ENCODE measurements at places on chromosomes 1 and 21. TPM values are rescaled to one million over a fixed set of nuclear protein-coding genes. Genes with fewer than 3 reads are reported as not detected.

GRCh38 chr1:22808676-22809483 is 98.2 kb downstream of the EPHB2 start:
- H3K27ac ChIP-seq: no peak overlapping the region
- no peaks in the 10 kb centered on the region for H3K36me3 ChIP-seq
- H3K4me3 ChIP-seq: no peak overlapping the region
- DNase-seq: no peak
- H3K4me1 ChIP-seq: no peaks in the 10 kb centered on the region
- no peaks in the 10 kb centered on the region for H3K27me3 ChIP-seq

FAM72D gene
- 22.0 TPM for total RNA-seq

HAO2 gene
- not detected for total RNA-seq

DNA sequence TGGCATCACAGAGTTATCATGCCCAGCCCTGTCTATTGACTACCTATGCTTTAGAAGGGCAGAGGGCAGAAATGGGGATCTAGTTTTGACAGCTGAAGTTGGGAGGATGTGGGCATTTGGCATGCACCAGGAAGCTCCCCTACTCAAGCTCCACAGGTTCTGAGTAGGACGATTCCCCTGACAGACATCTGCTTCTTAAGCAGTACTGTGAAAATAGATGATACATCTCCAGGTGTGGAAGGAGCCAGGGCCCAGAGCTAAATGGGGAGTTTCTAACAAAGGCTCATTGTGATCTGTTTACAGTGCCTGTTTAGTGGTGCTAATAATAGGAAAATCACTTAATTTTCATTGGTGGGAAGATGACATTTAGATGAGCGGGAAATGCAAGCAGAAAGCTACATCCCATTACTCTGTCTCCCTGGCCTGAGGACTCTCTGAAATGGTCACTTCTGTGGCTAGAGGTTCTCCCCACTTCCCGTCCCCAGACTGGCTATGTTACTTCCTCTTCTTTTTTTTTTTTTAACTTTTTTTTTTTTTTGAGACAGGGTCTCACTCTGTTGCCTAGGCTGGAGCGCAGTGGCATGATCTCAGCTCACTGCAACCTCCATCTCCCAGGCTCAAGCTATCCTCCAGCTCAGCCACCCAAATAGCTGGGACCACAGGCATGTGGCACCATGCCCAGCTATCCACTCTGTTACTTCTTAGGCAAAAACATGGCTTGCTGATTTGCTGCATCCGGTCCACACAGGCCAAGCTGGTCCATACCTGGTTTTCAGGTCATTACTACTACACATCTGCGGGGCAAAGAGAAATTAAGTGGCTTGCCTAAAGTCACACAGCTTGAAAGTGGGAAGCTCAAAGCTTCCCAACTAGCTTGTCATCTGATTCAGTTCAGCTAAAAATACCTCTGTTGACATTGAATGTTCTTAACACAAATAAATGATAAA is 23.2 kb upstream of the CNIH3 start:
- H3K4me1 ChIP-seq: no peaks in the 10 kb centered on the region
- no peak overlapping the region for H3K27ac ChIP-seq
- no peak overlapping the region for H3K4me3 ChIP-seq
- H3K36me3 ChIP-seq: no peaks in the 10 kb centered on the region
- no peak for DNase-seq
- no peaks in the 10 kb centered on the region for H3K27me3 ChIP-seq

GRCh38 chr1:201762381-201762780 is 66.6 kb upstream of the IPO9 start:
- no peaks in the 10 kb centered on the region for H3K4me1 ChIP-seq
- peaks cover 6% of the 10 kb centered on the region for H3K27me3 ChIP-seq
- no peaks in the 10 kb centered on the region for H3K36me3 ChIP-seq
- no peak overlapping the region for H3K27ac ChIP-seq
- no peak for DNase-seq

FCGR2B gene
- not detected for total RNA-seq

DNA sequence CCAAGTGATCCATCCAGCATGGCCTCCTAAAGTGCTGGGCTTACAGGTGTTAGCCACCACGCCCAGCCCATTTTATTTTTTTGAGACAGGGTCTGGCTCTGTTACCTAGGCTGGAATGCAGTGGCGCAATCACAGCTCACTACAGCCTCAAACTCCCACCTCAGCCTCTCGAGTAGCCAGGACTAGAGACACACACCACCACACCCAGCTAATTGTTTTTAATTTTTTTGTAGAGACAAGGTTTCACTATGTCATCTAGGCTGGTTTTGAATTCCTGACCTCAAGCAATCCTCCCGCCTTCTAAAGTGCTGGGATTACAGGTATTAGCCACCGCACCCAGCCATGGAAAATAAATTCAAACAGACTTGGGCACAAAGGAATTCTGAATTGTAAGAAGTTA is 31.9 kb downstream of the PUM1 start:
- peaks cover 86% of the 10 kb centered on the region for H3K4me1 ChIP-seq
- no peaks in the 10 kb centered on the region for H3K27me3 ChIP-seq
- no peak for DNase-seq
- no peak overlapping the region for H3K27ac ChIP-seq
- peaks cover under 1% of the 10 kb centered on the region for H3K36me3 ChIP-seq
- no peak overlapping the region for H3K4me3 ChIP-seq

DNA sequence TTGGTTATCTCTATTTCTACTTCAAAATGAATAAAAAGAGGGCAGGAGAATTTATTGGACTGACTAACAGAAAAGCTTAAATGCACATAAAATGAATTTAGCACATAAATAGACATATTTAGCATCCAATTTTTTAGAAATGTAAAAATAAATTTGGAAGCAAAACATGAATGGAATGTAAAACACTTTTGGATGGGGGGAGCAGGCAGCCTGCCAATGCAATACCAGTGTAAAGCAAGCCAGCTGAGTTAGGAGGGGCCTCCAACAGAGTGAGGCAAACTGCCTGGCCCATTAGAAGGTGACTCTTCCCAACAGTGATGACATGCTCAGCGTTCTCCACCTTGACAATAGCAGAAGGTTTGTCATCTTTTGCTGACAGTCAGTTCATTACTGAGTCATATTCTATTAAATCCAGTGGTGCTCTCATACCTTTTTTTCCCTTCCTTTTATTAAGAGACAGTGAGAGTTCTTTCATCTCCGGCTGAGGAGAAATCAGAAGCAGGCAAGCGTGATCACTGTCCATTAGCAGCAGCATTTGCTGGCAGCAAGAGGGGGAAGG is 19.5 kb upstream of the EXO1 start:
- no peaks in the 10 kb centered on the region for H3K4me1 ChIP-seq
- no peak for DNase-seq
- H3K27me3 ChIP-seq: peaks cover 15% of the 10 kb centered on the region
- no peak overlapping the region for H3K4me3 ChIP-seq

GRCh38 chr1:24898152-24898908 is 31.7 kb downstream of the RUNX3 start:
- peaks cover 38% of the 10 kb centered on the region for H3K4me1 ChIP-seq
- H3K27ac ChIP-seq: peak overlapping the region; percentile 66
- H3K36me3 ChIP-seq: peaks cover 6% of the 10 kb centered on the region
- no peaks in the 10 kb centered on the region for H3K27me3 ChIP-seq
- no peak overlapping the region for H3K4me3 ChIP-seq
- DNase-seq: peak; percentile 55

RAB13 gene
- 62.7 TPM for total RNA-seq

GRCh38 chr1:220967911-220968310 is 88.7 kb downstream of the HLX start:
- no peak for DNase-seq
- no peaks in the 10 kb centered on the region for H3K27me3 ChIP-seq
- no peak overlapping the region for H3K4me3 ChIP-seq
- no peak overlapping the region for H3K27ac ChIP-seq
- no peaks in the 10 kb centered on the region for H3K4me1 ChIP-seq

ACAP3 gene
- 37.9 TPM for total RNA-seq

UBE2U gene
- total RNA-seq: not detected

All from activated T-cell treated with anti-CD3 and anti-CD28 coated beads, Interleukin-2, amount 50 U/mL, for 72 hours (primary cell).